ENCODE measurements at places on chromosomes 6 and 20. TPM values are rescaled to one million over a fixed set of nuclear protein-coding genes. Genes with fewer than 3 reads are reported as not detected.

DNA sequence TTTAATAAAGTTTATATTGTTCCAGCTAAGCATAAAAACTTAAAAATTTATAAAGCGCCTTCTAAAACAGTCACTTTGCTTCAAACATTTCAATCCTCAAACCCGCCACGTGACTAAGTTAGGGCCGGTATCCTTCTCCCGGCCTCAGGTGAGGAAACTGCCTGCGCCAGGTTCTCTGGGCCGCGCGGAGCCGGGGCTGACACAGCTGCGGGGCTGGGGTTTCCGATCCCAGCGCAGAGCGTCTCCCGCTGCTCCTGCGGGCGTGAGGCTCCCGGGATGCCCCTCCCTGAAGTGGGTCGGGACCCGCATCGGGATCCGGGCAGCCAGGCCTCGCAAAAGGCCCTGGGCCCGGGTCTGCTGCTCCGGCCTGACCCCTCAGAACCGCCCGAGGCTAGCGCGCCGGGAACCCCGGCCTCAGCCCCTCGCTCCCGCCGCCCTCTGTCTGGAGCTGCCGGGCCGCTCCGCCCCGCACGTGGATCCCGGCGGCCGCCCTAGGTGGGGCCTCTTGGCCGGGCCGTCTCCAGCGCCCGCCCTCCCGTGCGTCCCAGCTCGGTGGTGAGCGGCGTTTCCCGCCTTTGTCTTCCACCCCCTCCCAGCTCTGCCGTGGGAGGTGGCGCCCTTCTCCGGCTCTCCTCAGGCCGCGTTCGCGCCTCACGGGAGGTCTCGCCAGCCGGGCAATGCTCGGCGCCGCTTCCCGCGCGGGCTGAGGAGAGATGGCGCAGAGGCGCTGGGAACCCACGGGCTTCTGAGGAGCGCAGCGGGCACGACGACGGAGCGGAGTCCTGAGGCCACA lies 267.9 kb downstream of the DLL1 start:
- no peak for DNase-seq

C6orf141 gene
- 0.83 TPM for total RNA-seq

DNA sequence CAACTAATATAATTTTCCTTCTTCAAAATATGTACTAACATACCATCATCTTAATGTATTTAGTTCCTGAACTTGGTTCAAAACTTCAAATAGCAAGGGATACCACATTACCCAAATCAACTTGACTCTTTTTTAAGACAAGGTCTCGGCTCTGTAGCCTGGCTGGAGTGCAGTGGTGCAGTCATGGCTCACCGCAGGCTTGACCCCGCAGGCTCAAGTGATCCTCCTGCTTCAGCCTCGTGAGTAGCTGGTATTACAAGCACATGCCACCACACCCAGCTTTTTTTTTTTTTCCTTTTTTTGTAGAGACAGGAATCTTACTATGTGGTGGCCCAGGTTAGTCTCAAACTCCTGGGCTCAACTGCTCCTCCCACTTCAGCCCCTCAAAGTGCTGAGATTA lies 55.9 kb upstream of the LYRM2 start:
- no peak for DNase-seq

- no peak for DNase-seq
These were observed 15.2 kb downstream of the RNF8 start for GRCh38 chr6:37368961-37369320.

DNA sequence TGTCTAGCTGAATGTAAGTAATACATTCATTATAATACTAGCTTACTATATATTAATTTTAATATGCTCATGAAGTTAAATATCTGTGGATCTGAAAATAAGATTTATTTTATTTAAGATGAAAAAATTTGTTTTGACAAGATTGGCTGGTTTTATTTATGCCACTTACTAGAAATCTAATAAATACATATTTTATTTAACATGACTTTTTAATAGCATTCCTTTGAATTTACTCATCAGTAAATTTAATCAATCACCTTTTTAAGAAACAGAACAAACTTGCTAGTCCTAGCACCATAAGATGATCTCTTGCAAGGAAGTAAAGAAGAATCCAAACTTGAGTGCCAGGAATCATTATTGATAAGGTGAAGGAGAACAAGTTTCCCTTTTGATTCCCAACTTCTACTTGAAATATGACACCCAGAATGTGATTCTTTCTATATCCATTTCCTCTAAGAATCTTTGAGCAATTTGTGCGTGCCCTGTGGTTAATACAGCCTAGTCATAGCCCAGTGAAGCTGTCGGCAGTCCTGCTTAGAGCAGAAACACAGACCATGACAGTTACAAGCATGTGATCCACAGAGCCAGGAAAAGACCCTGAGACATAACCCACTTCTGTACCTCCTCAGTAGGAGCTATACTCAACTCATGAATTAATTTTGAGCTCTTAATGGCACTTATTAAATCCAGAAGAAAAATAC lies 282.3 kb upstream of the QKI start:
- no peak for DNase-seq

GPRC6A gene
- not detected for total RNA-seq

- DNase-seq = no peak
These were observed 9.4 kb downstream of the TREML2 start for GRCh38 chr6:41191569-41191968.

DNA sequence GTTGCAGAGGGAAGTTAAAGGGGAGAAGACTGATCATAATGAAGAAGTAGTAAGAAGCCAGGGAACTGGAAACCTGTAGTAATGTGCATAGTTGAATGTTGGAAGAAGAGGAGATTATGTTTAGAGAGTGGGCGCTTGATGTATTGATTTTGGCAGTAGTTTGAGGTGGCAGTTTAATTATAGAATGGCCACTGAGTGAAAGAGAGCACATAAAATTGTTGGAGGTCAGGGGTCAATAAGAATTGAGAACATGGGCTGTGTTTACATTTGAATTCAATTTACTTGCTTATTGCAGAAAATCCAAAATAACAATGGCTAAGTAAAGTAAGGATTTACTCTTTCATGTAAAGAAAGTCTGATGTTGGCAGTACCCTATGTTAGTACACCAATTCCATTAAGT lies 15.7 kb downstream of the VTA1 start:
- no peak for DNase-seq

DNA sequence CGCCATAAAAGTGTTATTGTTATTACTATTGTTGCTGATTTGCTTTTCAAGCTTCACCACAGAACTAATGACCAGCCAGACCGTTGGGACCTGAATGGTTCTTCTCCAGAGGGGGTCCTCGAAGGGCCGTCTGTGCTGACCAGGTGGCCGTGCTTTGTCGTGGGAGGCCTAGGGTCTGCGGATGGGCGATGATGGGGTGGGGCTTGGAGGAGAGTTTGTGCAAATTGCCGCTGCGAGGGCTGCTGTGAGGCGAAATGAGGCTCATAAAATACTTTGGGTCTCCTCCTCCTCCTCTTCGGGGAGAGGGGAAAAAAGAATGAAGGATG lies 6.0 kb upstream of the ZBTB22 start:
- DNase-seq = no peak

MBOAT1 gene
- total RNA-seq = 20.1 TPM

ZSCAN31 gene
- total RNA-seq = 40.1 TPM

DNA sequence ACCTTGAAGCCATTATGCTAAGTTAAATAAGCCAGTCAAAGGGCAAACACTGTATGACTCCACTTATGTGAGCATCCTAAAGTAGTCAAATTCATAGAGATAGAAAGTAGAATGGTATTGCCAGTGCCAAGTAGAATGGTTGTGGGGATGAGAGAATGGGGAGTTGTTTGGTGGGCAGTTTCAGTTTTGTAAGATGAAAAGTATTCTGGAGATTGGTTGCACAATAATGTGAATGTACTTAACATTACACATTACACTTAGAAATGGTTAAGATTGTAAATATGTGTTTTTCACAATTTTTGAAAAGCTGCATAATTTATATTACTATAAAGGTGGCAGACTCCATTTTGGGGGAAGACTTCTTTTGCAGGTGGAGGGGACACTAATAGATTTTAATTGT lies 51.3 kb upstream of the CARMIL1 start:
- DNase-seq = no peak

PHF1 gene
- total RNA-seq = 182 TPM

DNA sequence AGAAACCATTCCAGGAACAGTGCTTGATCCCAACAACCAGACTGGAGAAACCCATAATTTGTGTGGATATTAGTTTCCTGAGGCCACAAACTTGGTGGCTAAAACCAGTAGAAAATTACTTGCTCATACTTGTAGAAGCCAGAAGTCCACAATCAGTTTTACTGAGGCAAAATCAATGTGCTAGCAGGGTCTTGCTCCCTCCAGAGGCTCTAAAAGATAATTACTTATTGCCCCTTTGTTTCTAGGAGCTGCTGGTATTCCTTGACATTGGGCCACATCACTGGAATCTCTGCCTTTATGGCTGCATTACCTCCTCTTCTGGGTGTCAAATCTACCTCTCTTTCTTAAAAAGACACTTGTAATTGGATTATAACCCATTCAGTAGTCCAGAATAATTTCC lies 142.2 kb upstream of the SAMD5 start:
- DNase-seq = no peak

ZSCAN9 gene
- total RNA-seq = 10.2 TPM

DNA sequence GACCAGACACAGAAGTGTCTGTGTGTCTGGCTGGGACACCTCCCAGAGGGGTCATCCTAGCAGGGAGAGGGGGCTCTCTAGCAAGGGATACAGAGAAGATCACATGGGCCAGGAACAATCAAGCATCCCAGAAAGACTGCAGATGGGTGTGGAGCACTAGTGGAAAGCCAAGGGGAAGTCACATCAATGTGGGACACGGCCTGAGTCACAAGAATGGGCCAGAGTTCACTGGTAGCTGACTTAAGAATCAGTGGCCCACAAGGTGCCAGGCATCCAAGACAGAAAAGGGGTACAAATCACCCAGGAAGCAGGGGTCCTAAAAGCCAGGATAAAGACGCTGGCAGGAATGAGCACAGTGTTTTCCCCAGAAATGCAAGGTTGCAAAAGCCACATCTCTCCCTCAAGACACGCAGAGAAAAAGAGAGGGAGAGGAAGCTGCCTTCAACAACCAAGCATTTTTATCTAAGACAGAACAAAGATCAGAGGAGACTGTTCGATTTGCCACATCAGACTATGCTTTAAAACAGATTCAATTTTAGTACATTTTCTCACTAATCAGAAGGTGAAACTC lies 113.6 kb upstream of the DST start:
- no peak for DNase-seq
